ENCODE measurements at places on chromosomes 16 and 17. TPM values are rescaled to one million over a fixed set of nuclear protein-coding genes. Genes with fewer than 3 reads are reported as not detected.

GRCh38 chr17:76074390-76075363 is at the start of gene GALR2:
TSS of gene GALR2 (plus strand) at chr17:76074781. CDS start at chr17:76074884, 103 bp downstream.
- peak within 1 kb of the TSS; percentile 35 for H3K4me3 ChIP-seq
- H3K27me3 ChIP-seq = peaks cover 57% of the 10 kb centered on the region
- DNase-seq = no peak
- peaks cover 22% of the 10 kb centered on the region for H3K4me1 ChIP-seq

GRCh38 chr17:79747508-79748294 is 17.0 kb downstream of the ENPP7 start:
- H3K36me3 ChIP-seq = no peaks in the 10 kb centered on the region
- H3K4me1 ChIP-seq = peaks cover 49% of the 10 kb centered on the region
- H3K27me3 ChIP-seq = 0 out of 2 replicates have a peak, but pooled peaks cover 3% of the 10 kb centered on the region
- no peak overlapping the region for H3K27ac ChIP-seq
- DNase-seq = no peak
- no peak overlapping the region for H3K4me3 ChIP-seq

GRCh38 chr17:66952031-66952524 is 12.4 kb upstream of the CACNG4 start:
- no peaks in the 10 kb centered on the region for H3K27me3 ChIP-seq
- no peaks in the 10 kb centered on the region for H3K36me3 ChIP-seq

DNA sequence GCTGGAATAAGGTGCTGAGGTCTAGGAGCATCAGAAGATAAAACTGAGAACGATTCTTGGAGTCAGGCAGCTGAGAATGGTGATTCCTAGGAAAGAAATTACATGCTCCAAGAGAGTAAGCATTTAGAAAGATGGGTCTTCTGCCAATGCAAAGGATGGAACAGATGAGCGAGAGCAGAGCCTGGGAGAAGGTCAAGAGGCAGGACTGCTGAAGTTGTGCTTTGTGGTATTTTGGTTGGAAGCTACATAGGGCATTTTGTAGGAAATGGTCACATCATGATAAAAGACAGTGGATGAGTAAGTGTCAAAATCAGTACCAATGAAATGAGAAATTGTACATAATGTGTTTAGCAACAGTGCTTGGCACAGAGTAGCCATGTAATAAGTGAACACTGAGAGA is 1.4 kb upstream of the CRYM start:
- DNase-seq = no peak
- no peaks in the 10 kb centered on the region for H3K4me1 ChIP-seq
- H3K4me3 ChIP-seq = no peak overlapping the region
- no peak overlapping the region for H3K27ac ChIP-seq
- H3K36me3 ChIP-seq = no peaks in the 10 kb centered on the region
- peaks cover 49% of the 10 kb centered on the region for H3K27me3 ChIP-seq

KRTAP3-1 gene
- 1.6 TPM for total RNA-seq

TEFM gene
- total RNA-seq = 11.3 TPM

GRCh38 chr16:64450177-64450576 is 671.7 kb downstream of the CDH11 start:
- H3K4me3 ChIP-seq = no peak overlapping the region
- peak; percentile 65 for DNase-seq
- H3K36me3 ChIP-seq = no peaks in the 10 kb centered on the region
- H3K27me3 ChIP-seq = no peaks in the 10 kb centered on the region
- peak overlapping the region; percentile 61 for H3K27ac ChIP-seq
- peaks cover 38% of the 10 kb centered on the region for H3K4me1 ChIP-seq

- H3K27me3 ChIP-seq = peaks cover 62% of the 10 kb centered on the region
- H3K27ac ChIP-seq = no peak overlapping the region
- no peak overlapping the region for H3K4me3 ChIP-seq
- H3K4me1 ChIP-seq = no peaks in the 10 kb centered on the region
- no peaks in the 10 kb centered on the region for H3K36me3 ChIP-seq
These were observed 91.7 kb downstream of the PCTP start for GRCh38 chr17:55842405-55843158.

DNA sequence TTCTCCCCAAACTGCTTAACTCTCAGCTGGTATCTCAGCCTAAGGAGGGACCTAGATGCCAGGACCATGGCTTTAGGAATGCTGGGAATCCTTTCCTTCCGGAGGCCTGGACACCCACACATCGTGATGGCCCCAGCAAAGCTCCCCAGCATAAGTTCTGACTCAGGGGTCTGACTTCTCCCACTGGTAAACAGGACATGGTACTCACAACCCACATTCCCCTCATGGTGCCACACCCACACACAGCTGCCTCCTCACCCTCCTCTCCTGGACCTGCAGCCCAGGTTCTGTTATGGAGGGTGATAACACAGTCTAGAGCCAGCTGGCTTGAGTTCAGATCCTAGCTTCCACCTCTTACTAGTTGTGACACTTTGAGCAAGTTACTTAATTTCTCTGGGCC is 719 bp upstream of the RNF227 start:
- no peaks in the 10 kb centered on the region for H3K36me3 ChIP-seq
- H3K27ac ChIP-seq = no peak overlapping the region
- no peak overlapping the region for H3K4me3 ChIP-seq
- H3K4me1 ChIP-seq = peaks cover 17% of the 10 kb centered on the region
- DNase-seq = no peak
- no peaks in the 10 kb centered on the region for H3K27me3 ChIP-seq

TSPAN10 gene
- 3.5 TPM for total RNA-seq

GRCh38 chr16:73891129-73891542 is 405.5 kb upstream of the PSMD7 start:
- H3K4me1 ChIP-seq = no peaks in the 10 kb centered on the region
- no peak for DNase-seq
- peaks cover 69% of the 10 kb centered on the region for H3K27me3 ChIP-seq
- no peak overlapping the region for H3K4me3 ChIP-seq
- no peaks in the 10 kb centered on the region for H3K36me3 ChIP-seq
- H3K27ac ChIP-seq = no peak overlapping the region

GRB7 gene
- total RNA-seq = 21.2 TPM
